ENCODE measurements at places on chromosomes 3 and 15.

DNA sequence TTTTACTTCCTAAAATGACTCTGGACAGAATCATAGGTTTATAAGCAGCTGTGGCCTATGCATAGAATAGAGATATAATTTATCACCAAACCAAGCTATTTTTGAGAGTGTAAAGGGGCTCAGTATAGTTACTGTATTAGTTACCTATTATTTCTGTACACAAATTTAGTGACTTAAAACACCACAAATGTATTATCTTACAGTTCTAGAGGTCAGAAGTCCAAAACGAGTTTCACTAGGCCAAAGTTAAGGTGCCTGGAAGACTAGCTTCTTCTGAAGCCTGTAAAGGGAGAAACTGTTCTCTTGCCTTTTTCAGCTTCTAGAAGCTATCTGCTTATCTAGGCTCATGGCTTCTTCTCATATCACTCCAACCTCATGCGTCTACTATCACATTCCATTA lies 30.1 kb downstream of the CCDC54 start:
- DNase-seq, result no peak

DNA sequence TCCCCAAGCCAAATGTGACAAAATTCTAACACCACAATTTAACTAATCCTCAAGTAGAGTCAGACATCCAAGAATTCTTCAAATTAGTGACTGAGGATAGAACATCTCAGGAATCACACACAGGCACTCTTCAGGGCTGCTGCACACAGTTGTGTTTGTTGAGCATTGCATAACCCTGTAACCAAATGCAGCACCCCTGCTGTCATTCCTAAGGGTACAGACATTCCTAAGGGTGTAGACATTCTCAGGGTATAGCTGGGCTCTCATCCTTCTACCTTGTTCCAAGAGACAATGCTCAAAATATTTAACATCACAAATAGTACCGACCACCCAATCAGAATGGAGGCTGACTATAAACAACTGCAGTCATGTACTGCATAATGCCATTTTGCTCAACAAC lies 107.1 kb upstream of the UBE2E2 start:
- DNase-seq, result no peak

GRCh38 chr15:53534105-53534839 lies 225.2 kb downstream of the WDR72 start:
- DNase-seq, result no peak

- no peak for DNase-seq
Measured at GRCh38 chr15:94451466-94451865, 220.1 kb downstream of the MCTP2 start.

- DNase-seq, result no peak
Measured at GRCh38 chr3:78235841-78236240, 1195.9 kb downstream of the ROBO2 start.

- no peak for DNase-seq
Measured at GRCh38 chr3:81967393-81967792, 205.9 kb upstream of the GBE1 start.

Data from NCI-H1417 (cell line).